Activated effector memory CD4-positive, alpha-beta T cell treated with anti-CD3 and anti-CD28 coated beads, Interleukin-2, amount 50 U/mL, for 16 hours (primary cell): ENCODE measurements at places on chromosomes 4 and X.
A peak's percentile ranks its signal among the peaks of the same experiment; 100 is the strongest.

- no peak for DNase-seq
Observed at GRCh38 chr4:110515676-110516075, 39.7 kb downstream of the ENPEP start.

- DNase-seq: no peak
Observed at GRCh38 chr4:38621028-38621684, 42.8 kb upstream of the KLF3 start.

- no peak for DNase-seq
Observed at GRCh38 chrX:79452881-79453280, 85.7 kb upstream of the ITM2A start.

GRCh38 chr4:19473569-19473968 lies 778.1 kb upstream of the SLIT2 start:
- no peak for DNase-seq

GRCh38 chr4:105686571-105686970 lies 21.9 kb downstream of the INTS12 start:
- no peak for DNase-seq

- no peak for DNase-seq
Observed at GRCh38 chrX:46819136-46819535, 17.7 kb upstream of the RP2 start.

GRCh38 chrX:66030505-66031317 lies 9.2 kb downstream of the VSIG4 start:
- DNase-seq: peak; percentile 65

GRCh38 chrX:12206413-12206812 lies 68.1 kb downstream of the FRMPD4 start:
- no peak for DNase-seq

- no peak for DNase-seq
Observed at GRCh38 chr4:178415925-178416324, 973.7 kb upstream of the AGA start.

- DNase-seq: no peak
Observed at GRCh38 chr4:111650146-111650545, 495.1 kb upstream of the FAM241A start.

DNA sequence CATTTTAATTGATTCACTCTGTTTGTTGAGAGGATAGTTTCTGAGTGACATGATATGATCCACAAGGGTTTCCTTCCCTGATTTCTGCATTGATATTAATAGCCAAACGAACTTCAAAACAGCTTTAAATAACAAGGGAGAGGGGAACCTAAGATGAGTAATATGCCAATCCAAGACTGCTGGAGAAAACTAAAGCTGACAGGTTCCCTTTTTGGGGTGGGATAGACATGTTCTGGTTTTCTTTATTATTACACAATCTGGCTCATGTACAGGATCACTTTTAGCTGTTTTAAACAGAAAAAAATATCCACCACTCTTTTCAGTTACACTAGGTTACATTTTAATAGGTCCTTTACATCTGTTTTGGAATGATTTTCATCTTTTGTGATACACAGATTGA lies 182.2 kb downstream of the AR start:
- DNase-seq: no peak

DNA sequence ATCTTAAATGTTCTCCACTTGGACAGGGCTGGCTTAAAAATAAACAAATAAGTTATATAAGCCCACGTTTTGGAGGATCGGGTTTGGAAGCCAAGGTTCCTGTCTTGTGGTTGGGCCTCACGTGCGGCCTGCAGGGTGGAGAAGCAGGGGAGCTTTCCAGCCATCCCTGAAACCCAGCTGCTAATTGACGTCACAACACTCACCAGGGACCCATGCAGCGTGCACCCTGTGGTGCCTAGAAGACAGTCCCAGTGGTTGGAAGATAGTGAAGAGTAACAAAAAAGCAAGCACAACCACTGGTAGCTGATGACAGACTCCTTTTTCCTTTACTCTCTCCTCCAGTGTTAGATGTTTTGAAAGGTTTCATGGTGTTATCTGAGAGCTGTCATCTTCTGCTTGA lies 142.0 kb upstream of the RBPJ start:
- no peak for DNase-seq

DNA sequence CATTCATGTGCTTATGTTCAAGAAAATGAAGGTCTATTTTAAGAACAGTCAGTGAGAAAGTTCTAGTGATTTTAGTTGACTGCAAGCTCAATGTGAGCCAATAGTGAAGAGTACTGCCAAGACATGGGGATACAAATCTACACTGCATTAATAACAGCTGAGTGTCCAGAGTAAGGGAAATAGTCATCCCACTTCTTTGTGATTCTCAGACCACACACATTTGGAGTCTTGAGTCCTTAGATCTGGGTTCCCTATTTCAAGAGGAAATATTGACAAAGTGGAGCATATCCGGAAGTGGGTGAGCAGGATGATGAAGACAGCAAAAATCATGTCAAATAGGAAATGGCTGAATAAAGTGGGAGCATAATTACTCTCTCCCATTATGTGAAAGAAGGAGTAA lies 171.1 kb downstream of the LARP7 start:
- no peak for DNase-seq

- DNase-seq: no peak
Observed at GRCh38 chrX:50596056-50596455, 125.4 kb upstream of the DGKK start.

- no peak for DNase-seq
Observed at GRCh38 chr4:40264995-40265909, 68.4 kb downstream of the RHOH start.

DNA sequence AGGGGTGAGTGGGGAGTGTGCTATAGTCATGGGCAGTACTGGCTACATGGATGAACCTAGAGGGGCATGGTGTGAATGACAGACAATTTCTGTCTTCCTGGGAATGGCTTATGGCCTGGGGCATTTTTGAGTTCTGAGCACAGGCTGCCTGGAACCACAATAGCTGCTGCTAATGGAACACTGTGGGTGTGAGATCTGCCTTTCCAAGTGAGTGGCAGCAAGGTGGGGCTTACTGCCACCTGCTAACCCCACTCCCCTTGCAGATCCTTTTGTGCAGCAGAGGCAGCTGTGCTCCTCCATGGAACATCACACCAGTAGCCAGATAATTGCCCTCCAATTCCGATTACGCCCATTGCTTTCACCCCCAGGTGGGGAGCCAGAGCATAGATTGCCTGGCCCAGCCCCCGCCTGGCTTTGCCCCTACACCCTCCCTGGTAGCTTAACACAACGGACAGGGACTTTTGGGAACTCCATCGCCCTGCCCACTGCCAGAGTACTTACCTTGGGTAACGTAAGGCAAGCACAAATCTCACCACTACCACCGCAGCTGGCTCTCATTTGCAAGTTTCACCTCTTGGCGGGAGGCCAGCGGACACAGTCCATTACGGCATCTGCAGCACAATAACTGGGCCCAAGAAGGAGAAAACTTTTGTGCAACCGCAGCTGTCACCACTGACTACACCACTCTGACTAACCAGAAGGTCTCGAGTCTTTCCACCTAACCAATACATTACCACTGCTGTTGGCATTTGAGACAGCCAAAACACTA lies 421.2 kb upstream of the NWD2 start:
- no peak for DNase-seq

- DNase-seq: no peak
Observed at GRCh38 chrX:87310780-87311179, 206.8 kb upstream of the KLHL4 start.

DNA sequence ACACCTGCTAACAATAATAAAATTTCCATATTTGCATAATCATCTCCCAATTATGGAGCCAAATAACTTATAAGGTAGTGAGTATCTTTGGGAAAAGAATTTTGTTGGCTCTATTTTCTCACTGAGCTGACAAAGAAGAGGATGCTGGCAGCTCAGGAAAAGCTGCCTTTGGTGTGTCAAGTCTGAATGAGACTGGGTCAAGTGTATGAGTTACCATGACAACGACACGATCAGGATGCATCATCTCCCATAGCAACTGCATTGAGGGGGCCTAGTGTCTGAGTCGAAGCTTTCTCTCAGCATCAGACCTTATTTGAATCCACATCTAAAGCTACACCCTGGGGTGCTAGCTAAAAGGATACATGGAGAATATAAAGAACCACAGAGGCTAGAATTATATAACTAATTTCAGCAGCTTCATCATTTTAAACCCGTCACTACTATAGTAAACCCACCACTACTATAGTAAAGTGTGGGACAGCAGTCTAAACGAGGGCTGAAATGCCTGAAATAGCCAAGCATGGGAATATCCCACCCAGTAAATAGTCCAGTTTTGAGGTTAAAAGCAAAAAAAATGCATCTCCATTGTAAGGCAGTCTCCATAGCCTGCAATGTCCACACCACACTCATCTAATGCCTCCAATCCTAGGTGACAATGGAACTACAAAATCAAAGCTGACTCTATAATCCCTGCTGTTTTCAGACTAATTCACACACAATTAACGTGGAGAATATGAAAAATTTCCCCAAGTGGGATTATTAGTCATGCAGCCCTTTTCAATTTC lies 16.0 kb downstream of the GSPT2 start:
- no peak for DNase-seq

DNA sequence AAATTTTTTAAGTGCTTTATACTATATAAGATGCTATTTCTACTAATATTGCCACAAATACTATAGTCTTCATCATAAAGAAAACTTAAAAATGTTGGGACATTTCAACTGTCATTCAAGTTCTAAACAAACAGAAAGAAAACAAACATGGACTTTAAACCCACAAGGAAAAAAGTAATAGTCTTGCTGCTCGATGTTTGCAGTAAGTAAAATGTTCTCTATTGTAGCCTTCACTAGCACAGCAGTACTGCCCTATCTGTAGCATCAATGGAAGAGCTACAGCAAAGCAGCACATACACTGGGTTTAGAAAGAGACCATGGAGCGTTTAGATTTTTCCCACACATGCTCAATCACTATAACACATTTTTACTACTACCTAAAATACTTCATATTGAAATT lies 146.8 kb downstream of the KLHL13 start:
- DNase-seq: no peak

- no peak for DNase-seq
Observed at GRCh38 chr4:44725166-44725565, 1.2 kb downstream of the GNPDA2 start.

GRCh38 chr4:114598191-114599121 lies at the start of gene UGT8:
Gene UGT8, plus strand, starts transcription at chr4:114598807. Its CDS starts 24,074 bp downstream, at chr4:114622881.
- DNase-seq: peak; percentile 68

DNA sequence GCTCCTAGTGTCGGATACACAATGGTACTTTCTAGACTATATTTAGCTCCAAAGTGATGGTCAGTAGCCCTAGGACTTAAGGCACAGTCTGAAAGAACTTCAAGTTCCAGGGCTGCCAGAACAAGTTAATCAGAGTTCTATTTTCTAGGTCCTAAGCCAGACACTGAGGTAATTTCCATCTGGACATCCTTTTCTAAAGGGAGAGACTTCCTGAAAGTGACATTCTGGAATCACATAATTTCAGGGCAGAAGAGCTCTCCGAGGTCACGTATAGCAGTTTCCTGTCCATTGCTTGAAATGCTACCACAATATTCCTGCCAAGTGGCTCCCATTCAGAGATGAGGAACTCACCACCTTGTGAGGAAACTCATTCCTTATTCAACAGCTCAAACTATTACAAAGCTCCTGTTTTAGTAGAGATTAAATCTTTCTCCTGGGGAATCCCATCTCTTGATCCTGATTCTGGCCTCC lies 117.9 kb downstream of the COL25A1 start:
- DNase-seq: no peak

DNA sequence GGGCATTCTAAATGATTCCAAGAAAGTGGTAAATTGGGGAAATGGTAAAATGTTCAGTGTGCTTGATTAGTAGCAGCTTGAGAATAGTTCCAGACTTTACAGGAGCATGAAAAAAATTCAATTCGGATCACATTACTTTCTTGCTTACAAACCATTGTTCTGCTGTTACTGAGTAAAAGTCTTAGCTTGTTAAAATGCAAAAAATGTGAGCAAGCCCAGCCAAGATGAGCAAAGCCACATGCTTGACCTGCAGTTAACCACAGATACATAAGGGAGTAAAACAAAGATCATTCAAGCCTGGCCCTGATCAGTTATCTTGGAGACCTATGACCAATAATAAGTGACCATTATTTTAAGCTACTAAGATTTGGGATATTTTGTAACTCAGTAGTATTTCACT lies 562.9 kb upstream of the MAGEB2 start:
- DNase-seq: no peak

GRCh38 chr4:7842384-7843279 lies 97.0 kb downstream of the AFAP1 start:
- DNase-seq: no peak

GRCh38 chr4:57774681-57775080 lies 664.5 kb upstream of the IGFBP7 start:
- no peak for DNase-seq
